ENCODE measurements at places on chromosomes 12 and 14. TPM values are rescaled to one million over a fixed set of nuclear protein-coding genes. Genes with fewer than 3 reads are reported as not detected.

- H3K27ac ChIP-seq = no peak overlapping the region
- no peak for DNase-seq
- no peak overlapping the region for H3K4me3 ChIP-seq
- peaks cover 93% of the 10 kb centered on the region for H3K36me3 ChIP-seq
Observed at GRCh38 chr14:95440496-95440895, 76.0 kb downstream of the SYNE3 start.

DNA sequence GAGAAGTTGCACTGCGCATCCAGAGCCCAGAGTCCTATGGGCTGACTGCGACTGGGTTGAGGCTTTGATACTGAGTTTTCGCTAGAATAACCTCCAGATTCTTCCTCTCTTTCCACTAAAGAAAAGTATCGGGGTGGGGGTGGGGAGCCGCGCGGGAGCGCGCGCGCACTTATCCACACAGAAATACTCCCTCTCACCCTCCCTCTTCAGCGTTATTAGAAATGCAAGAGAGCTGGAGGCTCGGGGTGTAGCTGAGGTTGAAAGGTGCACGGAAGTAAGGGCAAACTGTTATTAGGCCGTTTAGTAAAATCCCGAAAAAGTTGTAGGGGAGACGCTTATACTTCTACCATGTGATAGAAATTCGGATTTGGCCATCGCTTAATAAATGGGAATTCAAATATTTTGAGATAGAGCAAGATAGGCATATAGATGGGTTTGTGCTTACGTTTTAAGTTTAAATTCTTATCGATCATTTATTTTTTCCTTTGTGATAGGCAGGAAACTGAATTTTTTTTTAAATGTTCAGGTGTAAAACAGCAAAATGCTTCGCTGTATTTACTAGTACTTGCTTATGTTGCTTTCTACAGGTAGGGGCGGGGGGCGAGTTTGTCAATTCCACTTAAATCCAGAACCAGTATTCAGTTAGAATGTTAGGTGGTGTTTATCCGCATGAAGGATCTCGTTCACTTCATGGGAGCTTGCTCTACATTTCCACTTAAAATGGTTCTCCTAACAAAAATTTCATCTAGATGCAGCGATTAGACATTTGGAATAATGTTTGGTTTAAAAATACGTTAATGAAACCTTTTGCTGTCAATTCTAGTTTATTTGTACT is 1.1 kb downstream of the ARHGAP5 start:
- peak overlapping the region; percentile 90 for H3K4me3 ChIP-seq
- H3K27ac ChIP-seq = peak overlapping the region; percentile 99
- H3K27me3 ChIP-seq = no peaks in the 10 kb centered on the region
- no peaks in the 10 kb centered on the region for H3K36me3 ChIP-seq
- H3K4me1 ChIP-seq = peaks cover 2% of the 10 kb centered on the region

DNA sequence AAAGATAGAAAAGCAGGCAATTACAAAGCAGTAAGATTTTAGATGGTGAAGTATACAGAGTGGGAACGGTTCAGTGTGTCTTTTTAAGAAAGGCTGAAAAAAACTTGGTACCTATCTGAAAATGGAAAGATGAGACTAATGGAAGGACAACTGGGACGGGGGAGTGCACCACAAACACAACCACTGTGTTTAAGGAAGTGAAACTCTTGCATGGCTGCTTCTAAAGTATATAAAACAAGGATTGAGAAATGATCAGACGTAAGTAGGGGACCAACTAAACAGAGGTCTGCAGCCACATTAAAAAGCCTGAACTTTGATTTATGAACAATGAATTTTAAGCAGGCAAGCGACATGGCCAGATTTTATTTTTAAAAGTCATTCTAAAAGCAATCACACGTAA is 328.6 kb downstream of the MDGA2 start:
- H3K27ac ChIP-seq = no peak overlapping the region
- no peaks in the 10 kb centered on the region for H3K27me3 ChIP-seq
- no peak for DNase-seq
- H3K36me3 ChIP-seq = no peaks in the 10 kb centered on the region
- H3K4me3 ChIP-seq = no peak overlapping the region

DNA sequence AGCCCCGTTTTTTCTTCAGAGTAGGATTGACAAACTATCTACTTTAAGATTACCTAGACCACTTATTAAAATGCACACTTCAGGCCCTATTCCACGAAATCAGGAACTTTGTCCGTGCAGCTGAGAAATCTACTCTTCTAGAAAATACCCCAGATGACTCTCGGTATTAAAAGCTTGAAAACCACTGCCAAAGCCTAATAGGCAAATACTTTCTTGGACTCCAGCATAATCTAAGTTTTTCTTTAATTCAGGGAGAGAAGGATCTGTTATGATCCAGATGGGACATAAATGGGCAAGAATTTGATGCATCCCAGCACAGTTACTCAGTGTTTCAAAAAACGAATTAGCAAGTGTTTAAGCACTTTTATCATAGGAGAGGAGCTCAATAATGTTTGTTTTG is 94.5 kb downstream of the TMX1 start:
- no peaks in the 10 kb centered on the region for H3K4me1 ChIP-seq
- DNase-seq = no peak
- no peak overlapping the region for H3K4me3 ChIP-seq
- H3K27ac ChIP-seq = no peak overlapping the region
- no peaks in the 10 kb centered on the region for H3K27me3 ChIP-seq

DNA sequence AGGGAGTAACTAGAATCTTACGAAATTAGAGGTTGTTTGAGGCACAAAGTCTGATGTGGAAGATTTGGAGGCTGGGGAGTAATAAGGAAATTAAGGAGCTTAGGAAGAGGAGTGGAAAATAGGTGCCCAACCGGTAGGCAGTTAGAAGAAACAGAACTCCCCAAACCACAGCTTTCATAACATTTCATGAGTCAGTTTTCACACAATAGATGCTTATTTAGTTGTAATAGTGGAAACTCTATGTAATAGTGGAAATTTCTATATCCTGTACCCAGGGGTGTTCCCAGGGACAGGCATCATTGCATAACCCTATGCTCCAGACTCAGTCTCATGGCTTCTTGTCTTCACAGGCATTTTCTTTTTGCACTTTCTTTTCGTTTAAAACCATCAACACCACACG is 8.3 kb downstream of the C3AR1 start:
- H3K27ac ChIP-seq = no peak overlapping the region
- H3K4me1 ChIP-seq = peaks cover 76% of the 10 kb centered on the region
- DNase-seq = no peak
- H3K4me3 ChIP-seq = no peak overlapping the region
- H3K36me3 ChIP-seq = no peaks in the 10 kb centered on the region

DNA sequence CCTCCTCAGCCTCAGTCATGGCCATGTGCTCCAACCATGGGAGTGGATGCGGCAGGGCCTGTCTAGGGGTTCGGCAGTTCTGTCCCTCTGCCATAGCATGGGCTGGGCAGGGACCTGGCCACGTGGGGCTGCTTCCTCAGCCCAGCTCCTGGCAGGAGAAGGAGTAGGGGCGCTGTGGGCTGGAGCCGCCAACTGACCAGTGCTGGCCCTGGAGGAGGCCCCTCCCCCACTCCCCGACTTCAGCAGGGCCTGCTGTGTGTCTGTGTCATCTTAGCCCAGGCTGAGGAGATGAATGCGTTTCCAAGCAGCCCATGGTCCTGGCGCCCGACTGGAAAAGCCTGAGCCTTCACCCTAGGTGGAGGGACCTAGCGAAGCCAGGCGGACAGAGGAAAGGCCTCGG is 2.7 kb upstream of the PACS2 start:
- H3K4me3 ChIP-seq = no peak overlapping the region
- H3K27ac ChIP-seq = no peak overlapping the region
- H3K4me1 ChIP-seq = peaks cover 25% of the 10 kb centered on the region
- no peaks in the 10 kb centered on the region for H3K36me3 ChIP-seq

DNA sequence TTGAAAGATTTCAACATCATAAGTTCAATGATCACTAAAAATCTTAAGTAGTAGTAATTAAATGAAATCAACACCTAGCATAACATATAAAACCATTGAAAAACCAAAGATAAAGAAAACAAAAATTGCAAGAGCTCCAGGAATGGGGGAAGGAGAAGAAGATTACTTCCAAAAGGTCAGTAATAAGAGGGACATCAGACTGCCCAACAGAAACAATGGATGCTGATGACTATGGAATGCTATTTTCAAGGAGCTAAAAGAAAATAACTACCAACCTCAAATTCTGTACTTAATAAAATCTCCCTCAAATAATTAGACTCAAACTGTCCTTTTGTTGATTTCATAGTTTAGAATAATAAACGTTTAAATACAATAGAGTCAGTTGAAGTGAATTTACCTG is 314.5 kb upstream of the LMO3 start:
- H3K36me3 ChIP-seq = no peaks in the 10 kb centered on the region
- no peaks in the 10 kb centered on the region for H3K27me3 ChIP-seq
- H3K4me3 ChIP-seq = no peak overlapping the region
- DNase-seq = no peak

- no peaks in the 10 kb centered on the region for H3K27me3 ChIP-seq
- no peaks in the 10 kb centered on the region for H3K4me1 ChIP-seq
- no peak overlapping the region for H3K27ac ChIP-seq
- H3K4me3 ChIP-seq = no peak overlapping the region
Observed at GRCh38 chr12:117054279-117054678, 44.9 kb downstream of the TESC start.

GRCh38 chr14:29462321-29462720 is 465.3 kb downstream of the PRKD1 start:
- no peak overlapping the region for H3K27ac ChIP-seq
- no peak for DNase-seq
- no peaks in the 10 kb centered on the region for H3K4me1 ChIP-seq
- no peak overlapping the region for H3K4me3 ChIP-seq
- no peaks in the 10 kb centered on the region for H3K36me3 ChIP-seq

GRCh38 chr12:6603095-6603567 is 4.0 kb downstream of the CHD4 start:
- H3K36me3 ChIP-seq = no peaks in the 10 kb centered on the region
- DNase-seq = no peak
- H3K4me1 ChIP-seq = peaks cover 43% of the 10 kb centered on the region
- H3K27ac ChIP-seq = peak overlapping the region; percentile 44

- H3K4me3 ChIP-seq = peak overlapping the region; percentile 61
- H3K27me3 ChIP-seq = no peaks in the 10 kb centered on the region
- peak; percentile 91 for DNase-seq
- H3K27ac ChIP-seq = peak overlapping the region; percentile 96
Observed at GRCh38 chr14:73785834-73786635, 65.6 kb upstream of the PTGR2 start.

PRR4 gene
- total RNA-seq = 1.2 TPM

PMEL gene
- total RNA-seq = 0.99 TPM

C12orf50 gene
- 0.12 TPM for total RNA-seq

LHX5 gene
- total RNA-seq = not detected

PAH gene
- not detected for total RNA-seq

SLCO1B1 gene
- total RNA-seq = not detected

SETD3 gene
- 69.1 TPM for total RNA-seq
